Common myeloid progenitor, CD34-positive (primary cell): ENCODE measurements at places on chromosomes 5 and 9.
A peak's percentile ranks its signal among the peaks of the same experiment; 100 is the strongest.

DNA sequence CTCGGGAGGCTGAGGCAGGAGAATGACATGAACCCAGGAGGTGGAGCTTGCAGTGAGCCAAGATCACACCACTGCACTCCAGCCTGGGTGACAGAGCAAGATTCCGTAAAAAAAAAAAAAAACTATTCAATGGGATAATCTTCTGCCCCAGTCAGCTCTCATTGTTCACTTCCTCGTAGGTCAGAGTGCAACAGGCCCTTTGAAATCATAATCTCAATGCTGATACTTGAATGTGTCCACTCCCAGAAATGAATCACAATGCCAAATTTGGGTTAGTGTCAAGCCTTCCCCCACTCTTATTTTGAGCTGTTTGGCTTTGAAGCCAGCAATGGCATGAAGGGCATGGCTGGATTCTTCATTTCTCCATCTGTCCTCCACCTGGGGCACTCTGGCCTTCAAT is 610.3 kb upstream of the KLF4 start:
- DNase-seq = no peak

GRCh38 chr5:35438288-35438687 is 179.4 kb upstream of the SPEF2 start:
- no peak for DNase-seq

DNA sequence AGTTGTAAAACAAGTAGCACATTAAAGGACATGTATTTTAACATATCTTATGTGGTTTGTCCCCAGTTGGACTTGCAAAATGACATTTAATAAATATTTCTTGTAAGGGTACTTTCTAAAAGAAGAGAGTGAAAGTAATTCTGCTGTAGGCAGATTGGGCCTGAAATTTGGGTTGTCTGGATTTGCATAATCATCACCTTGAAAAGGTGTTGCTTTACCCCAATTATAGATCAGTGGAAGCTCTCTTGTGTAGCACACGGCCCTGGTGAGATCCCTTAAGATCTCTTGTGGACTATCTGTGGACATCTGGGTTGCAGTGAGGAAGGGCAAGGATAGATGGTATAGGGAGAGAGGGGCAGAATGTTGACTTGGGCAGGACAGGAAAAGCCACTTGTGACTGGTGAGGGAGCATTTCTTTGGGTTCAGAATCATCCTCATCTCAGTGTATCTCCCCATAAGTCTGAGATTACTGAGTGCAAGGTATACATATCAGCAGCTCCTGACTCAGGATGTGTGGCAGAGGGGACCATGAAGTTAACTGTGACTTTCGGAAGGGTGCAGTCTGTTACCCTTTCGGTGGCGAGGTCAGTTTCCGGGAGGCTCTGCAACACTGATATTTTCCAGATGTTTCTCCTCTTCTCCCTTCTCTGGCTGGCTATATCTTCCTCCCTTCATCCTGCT is 2.0 kb upstream of the TNFAIP8 start:
- DNase-seq = no peak

DNA sequence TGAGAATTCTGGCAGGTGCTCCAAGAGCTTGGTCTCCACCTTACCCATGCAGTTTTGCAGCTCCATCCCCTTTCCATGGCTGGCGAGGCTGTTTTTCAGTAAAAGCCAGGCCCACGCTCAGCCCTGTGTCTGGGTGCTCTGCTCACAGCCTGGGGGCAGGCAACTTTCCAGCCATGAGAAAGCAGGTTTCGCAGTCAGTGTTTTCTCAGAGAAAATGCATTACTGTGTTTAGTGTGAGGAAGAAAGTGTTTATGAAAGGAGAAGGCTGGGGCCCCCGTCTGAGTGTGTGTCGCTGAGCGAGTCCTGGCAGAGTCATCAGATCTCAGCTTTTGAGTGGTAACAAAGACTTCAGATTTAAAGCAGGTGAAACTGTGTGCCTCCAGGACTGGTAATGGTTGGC is 248.1 kb downstream of the IRX1 start:
- DNase-seq = no peak

- DNase-seq = no peak
Observed at GRCh38 chr5:149011084-149011483, 51.8 kb downstream of the SH3TC2 start.

- peak; percentile 41 for DNase-seq
Observed at GRCh38 chr5:13478831-13479465, 465.5 kb downstream of the DNAH5 start.

GRCh38 chr5:17443333-17444130 is 54.5 kb upstream of the TAF11L2 start:
- no peak for DNase-seq

- no peak for DNase-seq
Observed at GRCh38 chr9:133945977-133946753, 46.0 kb downstream of the VAV2 start.
